ENCODE measurements at places on chromosomes 7 and 10. TPM values are rescaled to one million over a fixed set of nuclear protein-coding genes. Genes with fewer than 3 reads are reported as not detected.

The TAF6 gene
- polyA plus RNA-seq = 55.2 TPM

The LLCFC1 gene
- not detected for polyA plus RNA-seq

The GLI3 gene
- polyA plus RNA-seq = 5.2 TPM

The CUZD1 gene
- 0.22 TPM for polyA plus RNA-seq

The PON1 gene
- not detected for polyA plus RNA-seq

Data from GM23248 (cell line).